Left ventricle myocardium inferior (tissue), 1 donor: ENCODE measurements at places on chromosomes 2 and 18. TPM values are rescaled to one million over a fixed set of nuclear protein-coding genes. Genes with fewer than 3 reads are reported as not detected.

DNA sequence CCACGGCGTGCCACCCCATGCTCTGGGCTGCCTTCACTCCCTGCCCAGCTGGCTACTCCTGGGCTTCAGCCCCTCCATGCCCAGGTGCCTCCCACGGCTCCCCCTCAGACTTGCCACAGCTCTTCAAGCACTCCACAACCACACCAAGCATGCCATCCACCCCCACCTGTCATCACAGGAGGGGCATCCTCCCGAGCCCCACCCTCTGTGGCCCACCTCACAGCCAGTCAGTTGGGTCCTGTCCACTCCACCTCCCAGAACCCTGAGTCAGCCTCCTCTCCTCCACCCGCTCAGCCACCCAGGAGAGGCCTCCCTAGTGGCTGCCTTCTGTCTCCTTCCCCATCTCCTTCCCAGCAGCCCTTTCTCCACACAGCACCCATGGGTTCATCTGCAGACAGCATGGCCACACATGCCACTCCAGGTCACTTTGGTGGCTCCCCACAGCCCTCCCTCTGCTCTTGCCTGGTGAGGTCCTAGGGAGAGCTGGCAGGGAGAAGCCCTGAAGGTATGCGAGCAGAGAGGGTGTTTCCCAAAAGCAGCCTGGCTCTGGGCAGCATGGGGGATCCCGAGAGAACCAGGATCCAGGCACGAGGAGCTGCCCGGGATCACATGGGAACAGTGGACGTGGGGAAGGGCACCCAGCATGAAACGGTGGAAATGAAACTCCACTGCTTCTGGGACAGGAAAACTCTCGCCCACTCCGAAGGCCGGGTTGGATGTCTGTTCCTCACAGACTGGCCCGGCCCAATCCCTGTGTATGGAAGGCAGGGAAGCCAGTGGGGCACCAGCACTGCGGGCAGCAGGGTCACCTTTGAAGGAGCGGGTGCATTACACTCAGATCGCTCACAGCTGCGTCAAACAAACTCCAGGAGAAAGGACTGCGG is 2.7 kb downstream of the LIMS2 start:
- DNase-seq = no peak

DNA sequence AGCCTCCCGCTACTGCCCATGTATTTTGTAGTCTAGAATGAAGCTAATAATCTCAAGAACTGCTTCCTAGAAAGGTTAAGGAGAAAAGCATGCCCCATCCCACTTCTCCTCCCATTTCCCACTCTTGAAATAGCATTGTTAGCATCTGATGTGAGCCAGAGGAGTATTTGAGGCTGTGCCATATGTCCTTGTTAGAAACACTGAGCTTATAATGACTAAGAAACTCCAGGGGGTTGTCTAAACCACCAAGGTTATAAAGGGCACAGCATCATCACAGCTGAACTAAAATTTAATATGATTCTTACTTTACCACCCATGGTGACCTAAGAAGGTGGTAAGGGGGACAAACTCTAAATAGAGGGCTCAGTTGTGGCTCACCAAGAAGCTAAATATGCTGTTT is 16.6 kb downstream of the TSPYL6 start:
- no peak for DNase-seq

GRCh38 chr18:26133652-26134051 is at the start of gene PSMA8:
Gene PSMA8, plus strand, starts transcription at chr18:26133869. Its CDS starts 97 bp downstream, at chr18:26133966.
- DNase-seq = peak; percentile 16

LYPD6 gene
- total RNA-seq = 0.08 TPM

DNA sequence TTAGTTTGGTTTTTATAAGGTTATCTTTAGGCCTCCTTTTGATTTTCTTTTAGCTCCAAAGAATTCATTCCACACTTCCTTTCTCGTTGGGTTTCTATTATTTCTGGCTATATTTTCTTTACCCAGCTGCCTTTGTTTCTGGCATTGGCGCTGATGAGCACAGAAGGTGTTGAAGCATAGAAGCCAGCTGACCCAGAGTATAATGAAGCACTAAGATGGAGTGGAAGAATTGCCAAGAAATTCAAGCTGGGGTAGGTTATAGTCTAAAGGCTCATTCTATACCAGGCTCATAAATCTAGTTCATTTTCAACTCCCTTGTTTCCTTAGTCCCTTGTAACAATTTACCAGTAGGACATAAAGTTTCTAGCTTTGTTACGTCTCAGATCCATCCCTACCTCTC is 169.5 kb downstream of the HRH4 start:
- no peak for DNase-seq

- DNase-seq = no peak
Observed at GRCh38 chr2:5713101-5713500, 20.9 kb downstream of the SOX11 start.

ACTG2 gene
- total RNA-seq = 1.6 TPM
